ENCODE measurements at places on chromosomes 5 and 9.

DNA sequence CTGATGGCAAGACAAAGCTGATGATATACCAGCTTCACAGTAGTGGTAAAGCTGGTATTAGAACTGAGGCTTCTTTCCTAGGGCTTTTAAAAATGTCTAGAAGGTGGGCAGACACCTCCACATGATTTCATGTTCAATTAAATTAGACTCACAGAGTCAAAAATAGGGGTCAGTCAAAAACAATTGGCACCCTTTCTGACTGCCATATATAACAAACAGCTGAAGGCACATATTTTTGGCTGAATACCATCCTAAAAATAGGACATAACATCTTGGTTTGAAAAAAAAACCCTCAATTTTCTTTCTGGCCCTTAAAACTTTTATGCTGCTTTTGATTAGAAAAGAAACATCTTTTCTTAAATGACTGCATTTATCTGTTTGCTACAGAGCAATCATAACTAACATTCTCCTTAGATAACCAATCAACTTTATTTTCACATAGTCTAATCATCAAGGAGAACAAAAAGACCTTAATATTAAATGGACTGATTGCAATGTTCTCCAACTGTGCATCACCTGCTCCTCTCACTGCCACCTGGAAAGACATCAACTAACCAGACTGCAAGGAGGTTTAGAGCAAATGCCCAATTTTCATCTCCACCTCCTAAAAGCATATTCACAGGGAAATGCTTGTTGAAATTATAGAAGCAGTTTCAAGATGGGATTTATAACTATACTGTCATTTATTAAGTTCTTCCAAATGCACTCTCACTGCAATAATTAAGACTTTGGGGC is 3.2 kb downstream of the SGTB start:
- DNase-seq = no peak

- no peak for DNase-seq
These were observed 66.2 kb downstream of the SMC5 start for GRCh38 chr9:70324963-70325362.

- no peak for DNase-seq
These were observed 6.6 kb downstream of the GALNT10 start for GRCh38 chr5:154196955-154197652.

- no peak for DNase-seq
These were observed 5.9 kb upstream of the FAT2 start for GRCh38 chr5:151596828-151597539.

DNA sequence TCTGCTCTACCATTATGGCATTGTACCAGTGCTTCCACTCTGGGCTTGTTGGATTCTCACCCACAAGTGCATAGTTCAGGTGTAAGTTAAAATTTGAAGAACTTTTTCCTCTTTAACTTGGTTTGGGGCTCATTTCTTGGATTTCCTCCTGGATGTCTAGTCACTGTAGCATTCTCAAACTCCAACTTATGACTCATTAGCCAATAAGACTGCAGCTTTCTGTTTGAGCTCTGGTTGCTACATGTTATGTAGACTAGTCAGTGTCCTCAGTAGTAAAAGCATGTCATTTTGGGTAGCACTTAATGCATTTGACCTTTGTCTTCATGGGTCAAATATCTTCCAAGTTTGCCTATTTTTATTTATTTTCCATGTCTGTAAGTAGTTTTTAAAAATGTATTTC is 790.8 kb downstream of the BRINP1 start:
- DNase-seq = no peak

Measured in stimulated activated CD8-positive, alpha-beta memory T cell treated with anti-CD3 and anti-CD28 coated beads, Interleukin-12 subunit alpha, Interleukin-12 subunit beta, amount 100 ng/mL, for 4 hours (primary cell).